ENCODE measurements at places on chromosomes 1 and 21.

DNA sequence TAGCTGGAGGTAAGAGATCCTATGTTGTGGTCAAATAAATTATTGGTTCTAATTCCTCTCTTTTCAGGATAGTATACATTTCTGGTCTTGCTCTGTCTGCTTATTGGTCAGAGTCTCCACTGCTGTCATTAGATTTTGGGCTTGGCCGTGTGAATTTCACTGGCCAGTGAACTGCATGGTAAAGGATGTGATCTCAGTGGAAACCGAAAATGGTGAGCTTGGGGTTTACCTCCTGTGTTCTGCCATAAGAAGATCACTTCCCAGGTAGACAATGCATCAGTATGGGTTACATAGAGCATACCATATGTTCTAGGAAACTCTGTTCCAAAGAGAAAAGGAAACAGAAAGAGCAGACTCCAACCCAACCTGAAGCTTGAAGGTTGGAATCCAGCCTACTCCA lies 1123.3 kb upstream of the B3GALT2 start:
- DNase-seq, result no peak

GRCh38 chr1:119160409-119160808 lies 20.0 kb upstream of the WARS2 start:
- DNase-seq, result no peak

DNA sequence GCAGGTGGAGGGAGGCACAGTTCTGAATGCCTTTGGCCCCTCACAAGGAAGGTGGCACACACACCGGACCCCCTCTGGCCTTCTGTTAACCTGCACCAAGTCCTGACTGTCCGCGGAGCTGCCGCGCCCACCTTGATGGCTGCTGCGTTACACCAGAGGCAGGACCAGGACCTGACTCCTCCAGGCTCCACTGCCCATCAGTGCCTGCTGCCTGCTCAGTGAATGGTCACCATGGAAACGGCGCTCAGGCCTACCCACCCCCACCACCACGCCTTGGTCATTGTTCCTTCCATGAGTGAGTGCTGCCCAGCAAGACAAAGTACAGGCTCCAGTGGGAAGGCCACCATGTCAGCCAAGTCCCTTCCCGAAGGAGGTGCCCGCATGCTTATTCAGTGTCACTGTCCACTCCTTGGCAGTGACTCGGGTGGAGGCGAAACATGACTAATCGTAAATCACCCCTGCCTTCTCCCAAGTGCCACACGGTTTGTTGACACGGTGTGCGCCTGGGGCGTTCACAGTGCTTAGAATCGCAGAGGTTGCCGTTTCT lies 57.3 kb downstream of the SLC37A1 start:
- DNase-seq, result no peak

- DNase-seq, result no peak
Observed at GRCh38 chr1:88168126-88168525, 515.9 kb upstream of the PKN2 start.

DNA sequence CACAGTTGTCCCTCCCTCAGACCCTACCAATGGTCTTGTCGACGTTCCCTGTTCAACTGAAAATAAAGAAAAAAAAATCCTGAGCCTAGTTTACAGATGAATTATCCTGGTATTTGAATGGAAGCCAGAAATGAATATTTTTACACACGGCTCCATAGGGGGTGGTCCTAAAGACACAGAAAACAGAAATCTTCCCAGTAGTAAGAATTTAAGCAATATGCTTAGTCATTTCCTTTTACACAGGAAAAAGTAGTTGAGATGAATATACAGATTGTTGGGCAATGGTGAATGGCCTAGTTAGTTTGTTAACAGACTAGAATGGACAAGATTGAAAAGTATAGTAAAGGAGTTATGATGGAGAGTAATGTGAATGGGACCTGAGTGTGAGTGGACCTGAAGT lies 67.4 kb downstream of the RGS18 start:
- DNase-seq, result no peak

- no peak for DNase-seq
Observed at GRCh38 chr1:1628754-1629429, 3.1 kb upstream of the MMP23B start.

DNA sequence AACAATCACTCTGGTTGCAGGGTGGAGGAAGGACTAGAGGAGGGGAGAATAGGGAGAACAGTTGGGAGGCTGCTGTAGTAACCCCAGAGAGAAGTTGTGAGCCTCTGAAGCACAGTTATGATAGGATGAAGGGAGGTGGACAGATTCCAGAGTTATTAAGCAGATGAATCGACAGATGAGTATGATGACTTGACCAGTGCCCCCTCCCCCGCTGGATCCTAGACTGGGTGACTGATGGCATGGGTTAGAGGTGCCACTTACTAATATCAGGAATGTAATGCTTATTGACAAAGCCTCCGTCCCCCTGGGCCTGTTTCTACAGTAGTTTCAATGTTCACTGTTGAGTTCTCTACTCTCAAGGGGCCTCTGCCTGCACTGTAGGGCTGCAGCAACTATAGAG lies 14.0 kb upstream of the TIPRL start:
- no peak for DNase-seq

GRCh38 chr1:8523666-8524206 lies 205.8 kb downstream of the SLC45A1 start:
- DNase-seq, result no peak

DNA sequence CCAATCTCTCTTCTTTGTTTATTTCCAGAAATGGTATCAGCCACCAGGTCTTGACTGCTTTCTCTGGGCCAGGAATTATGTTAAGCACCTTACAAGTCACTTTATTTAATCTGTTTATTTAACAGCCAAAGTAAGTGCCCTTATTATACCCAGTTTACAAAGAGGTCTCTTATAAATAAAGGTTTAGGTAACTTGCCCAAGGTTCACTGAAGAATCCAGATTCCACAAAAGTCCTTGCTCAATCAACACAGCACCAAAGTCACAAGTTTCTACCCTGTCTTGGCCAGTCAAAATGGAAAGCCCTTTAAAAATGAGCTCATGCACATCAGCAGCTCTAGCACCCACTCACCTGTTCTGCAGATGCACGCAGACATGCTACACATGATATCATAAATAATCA lies 28.0 kb upstream of the ATP1A1 start:
- DNase-seq, result no peak

- no peak for DNase-seq
Observed at GRCh38 chr1:169796274-169796810, 1.6 kb upstream of the METTL18 start.

DNA sequence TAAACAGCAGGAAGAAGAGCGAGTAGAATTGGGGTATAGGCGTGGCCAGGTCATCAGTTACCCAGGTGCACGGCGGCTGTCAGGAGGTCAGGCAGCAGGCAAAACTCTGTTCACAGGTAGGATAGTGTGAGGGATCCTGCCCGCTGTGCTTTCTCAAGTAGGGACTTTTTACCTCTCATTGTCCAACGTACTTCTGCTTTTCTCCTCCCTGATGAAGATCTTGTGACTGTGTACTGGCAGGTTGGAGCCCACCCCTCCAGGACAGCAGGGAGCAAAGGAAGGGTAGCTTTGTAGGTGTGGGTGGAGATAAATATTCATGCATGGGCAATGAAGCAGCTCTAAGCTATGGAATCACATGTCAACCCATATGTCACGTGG lies 373.5 kb downstream of the KIF26B start:
- DNase-seq, result no peak

DNA sequence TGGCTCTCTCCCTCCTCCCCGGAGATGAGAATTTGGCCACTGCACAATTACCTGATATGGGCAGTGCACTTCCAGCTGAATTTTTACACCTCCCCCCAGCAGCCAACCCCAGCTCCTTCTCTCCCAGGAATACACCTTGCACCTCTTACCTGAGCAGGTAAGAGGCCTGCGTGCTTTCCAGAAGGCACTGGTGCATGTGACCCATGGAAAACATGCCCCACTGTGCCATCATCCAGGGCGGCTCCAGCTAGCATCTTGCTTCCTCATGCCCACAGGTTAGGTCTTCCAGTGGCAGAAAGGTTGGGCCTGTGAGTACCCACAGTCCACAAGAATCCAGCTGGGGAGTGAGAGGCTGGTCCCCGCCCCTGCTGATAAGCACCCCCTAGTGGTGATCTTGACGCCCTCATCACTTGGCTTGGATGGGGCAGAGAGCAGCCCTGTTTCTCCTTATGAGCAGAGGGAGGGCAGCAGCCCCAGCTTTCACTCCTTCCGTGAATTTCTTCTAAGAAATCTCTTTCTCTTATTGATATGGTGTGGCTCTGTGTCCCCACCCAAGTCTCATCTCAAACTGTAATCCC lies 57.8 kb downstream of the EDARADD start:
- DNase-seq, result peak; percentile 40

DNA sequence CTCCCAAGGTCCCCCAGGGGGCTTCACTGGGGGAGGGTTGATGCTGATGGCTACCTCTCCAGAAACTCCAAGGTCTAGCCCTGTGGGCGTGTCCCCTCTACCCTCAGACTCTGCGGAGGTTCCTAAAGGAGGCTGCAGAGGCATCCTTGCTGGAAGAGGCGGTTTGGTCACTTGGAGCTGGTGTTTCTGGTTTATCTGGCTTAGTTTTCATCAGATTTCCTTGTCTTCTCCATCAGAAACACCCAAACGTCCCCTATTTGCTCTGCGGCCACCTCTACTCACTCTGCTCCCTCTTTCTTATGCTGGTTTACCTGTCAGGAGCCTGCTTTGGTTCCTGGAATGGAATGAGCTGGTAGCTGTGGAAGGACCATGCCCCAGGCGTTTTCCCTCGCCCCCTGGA lies 2.5 kb downstream of the PKP1 start:
- no peak for DNase-seq

GRCh38 chr1:62926681-62927252 lies 142.8 kb downstream of the ATG4C start:
- DNase-seq, result no peak

DNA sequence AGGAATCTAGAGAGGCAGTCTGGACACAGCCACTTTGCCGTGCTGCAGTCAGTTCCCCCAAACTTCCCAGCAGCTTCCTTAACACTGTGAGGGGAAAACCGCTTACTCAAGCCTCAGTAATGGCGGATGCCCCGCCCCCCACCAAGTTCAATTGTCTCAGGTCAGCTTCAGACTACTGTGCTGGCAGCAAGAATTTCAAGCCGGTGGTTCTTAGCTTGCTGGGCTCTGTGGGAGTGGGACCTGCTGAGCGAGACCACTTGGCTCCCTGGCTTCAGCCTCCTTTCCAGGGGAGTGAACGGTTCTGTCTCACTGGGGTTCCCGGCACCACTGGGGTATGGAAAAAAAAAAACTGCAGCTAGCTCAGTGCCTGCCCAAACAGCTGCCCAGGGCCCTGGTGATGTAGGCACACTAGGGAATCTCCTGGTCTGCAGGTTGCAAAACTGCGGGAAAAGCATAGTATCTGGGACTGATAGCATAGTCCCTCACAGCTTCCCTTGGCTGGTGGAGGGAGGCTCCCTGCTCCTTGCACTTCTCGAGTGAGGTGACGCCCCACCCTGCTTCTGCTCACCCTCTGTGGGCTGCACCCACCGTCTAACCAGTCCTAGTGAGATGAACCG lies 23.7 kb upstream of the HFM1 start:
- no peak for DNase-seq

GRCh38 chr1:98086796-98087441 lies 166.1 kb upstream of the DPYD start:
- DNase-seq, result no peak

DNA sequence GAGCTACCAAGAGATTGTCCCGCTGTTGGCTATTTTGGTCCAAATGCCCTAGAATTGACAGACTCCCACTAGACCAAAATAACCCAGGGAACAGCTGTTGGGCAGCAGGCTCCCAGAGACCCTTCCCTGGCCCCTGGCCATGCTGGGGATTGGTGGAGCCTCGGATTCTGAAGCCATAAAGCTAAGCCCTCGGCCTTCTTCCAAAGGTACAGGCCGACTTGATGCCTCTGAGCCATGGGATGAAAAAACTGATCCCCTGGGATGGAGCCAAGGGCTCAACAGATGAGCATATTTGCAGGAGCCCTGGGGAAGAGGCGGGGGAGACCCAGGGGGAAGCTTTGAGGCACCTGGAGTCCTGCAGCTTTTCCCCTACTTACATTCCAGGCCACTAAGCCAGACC lies 1.0 kb upstream of the LRRC38 start:
- no peak for DNase-seq

DNA sequence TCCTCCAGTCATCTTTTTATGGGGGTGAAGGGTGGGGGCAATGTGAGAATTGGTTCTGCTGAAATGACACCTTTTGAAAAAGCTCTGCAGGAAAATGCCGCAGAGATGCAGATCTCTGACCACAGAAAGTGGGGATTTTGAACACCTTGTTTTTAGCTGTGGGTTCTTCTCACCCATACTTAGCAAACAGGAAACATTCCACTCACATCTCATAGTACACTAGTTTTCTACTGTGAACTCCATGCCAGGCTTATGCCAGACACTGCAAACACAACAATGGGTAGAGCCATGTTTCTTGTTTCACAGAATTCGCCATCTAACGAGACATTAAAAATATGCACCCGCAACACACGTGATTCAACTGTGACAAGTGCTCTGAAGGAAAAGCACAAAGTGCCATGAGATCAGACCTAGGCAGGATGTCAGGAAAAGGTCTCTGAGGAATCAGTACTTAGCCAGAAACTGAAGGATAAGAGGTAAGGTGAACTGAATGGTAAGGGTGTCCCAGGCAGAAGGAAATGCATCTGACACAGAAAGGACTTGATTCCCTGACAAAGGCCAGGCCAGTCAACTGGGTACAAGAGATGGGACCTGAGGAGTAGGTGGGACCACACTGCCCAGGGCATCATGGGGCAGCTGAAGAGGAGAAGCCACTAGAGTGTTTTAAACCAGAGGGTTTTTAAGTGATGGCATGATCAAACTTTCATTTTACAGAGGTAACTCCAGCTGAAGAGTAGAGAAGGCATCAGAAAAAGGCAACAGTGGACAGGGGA lies 83.8 kb upstream of the JAK1 start:
- no peak for DNase-seq

DNA sequence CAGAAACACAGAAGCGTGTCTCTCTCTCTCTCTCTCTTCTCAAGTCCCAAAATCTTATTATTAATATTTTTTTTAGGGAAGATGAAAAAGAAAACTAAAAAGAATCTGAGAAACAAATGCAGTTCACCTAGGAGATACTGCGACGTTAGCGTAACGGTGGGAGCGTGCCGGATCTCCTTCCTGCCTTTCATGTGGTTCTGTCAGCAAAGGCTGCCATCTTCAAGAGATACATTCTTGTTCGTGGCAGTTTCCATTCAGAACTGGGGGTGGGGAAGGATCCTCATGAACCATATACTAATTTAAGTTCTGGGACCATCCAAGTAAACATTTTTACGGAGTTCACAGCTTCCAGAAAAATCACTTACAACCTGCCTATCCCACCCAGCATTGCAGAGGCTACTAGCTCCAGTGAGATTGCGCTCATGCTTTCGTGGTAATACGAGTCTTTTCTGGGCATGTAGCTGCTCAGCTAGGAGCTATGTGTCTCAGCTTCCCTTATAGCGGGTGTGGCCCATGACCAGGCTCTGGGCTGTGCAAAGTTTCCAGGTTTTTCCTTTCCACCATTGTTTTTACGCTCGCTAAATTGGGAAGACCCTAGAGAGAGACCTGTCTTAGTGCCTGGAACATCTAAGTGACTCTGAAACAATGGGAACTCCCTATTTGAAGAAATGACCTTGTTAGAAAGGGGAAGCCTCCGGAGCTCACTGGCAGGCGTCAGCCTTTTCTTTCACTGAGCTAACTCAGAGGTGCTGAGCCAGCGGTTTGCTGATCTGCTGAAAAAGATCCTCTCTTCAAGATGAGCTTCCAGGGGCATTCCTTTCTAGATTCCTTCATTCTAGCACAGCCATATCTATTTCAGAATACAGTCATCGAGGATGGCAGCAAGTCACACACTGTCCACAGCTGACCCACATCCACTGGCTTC lies 17.3 kb downstream of the SLAMF1 start:
- DNase-seq, result peak; percentile 65

All from mucosa of descending colon (tissue), 3 donors.